Adrenal gland (tissue), 19 donors: ENCODE measurements at places on chromosomes 12 and 14. TPM values are rescaled to one million over a fixed set of nuclear protein-coding genes. Genes with fewer than 3 reads are reported as not detected.

The VIPAS39 gene
- 27.3 TPM for polyA plus RNA-seq

The LDHB gene
- 624 TPM for polyA plus RNA-seq

The GDF11 gene
- polyA plus RNA-seq: 4.1 TPM

The C12orf54 gene
- 2.2 TPM for polyA plus RNA-seq

The GDF3 gene
- polyA plus RNA-seq: 2.9 TPM

The STAB2 gene
- polyA plus RNA-seq: 0.27 TPM

The ADAM21 gene
- polyA plus RNA-seq: 0.40 TPM

The GPR162 gene
- 42.6 TPM for polyA plus RNA-seq

The LRRIQ1 gene
- 0.40 TPM for polyA plus RNA-seq

The ATL1 gene
- 10.1 TPM for polyA plus RNA-seq

The KERA gene
- not detected for polyA plus RNA-seq

The LRTM2 gene
- not detected for polyA plus RNA-seq

The CACNA1C gene
- 2.0 TPM for polyA plus RNA-seq

The KRT75 gene
- not detected for polyA plus RNA-seq

The HOXC11 gene
- not detected for polyA plus RNA-seq

The FAM90A1 gene
- polyA plus RNA-seq: 0.30 TPM

The VRTN gene
- polyA plus RNA-seq: not detected

The SOX5 gene
- 1.1 TPM for polyA plus RNA-seq

The DAO gene
- not detected for polyA plus RNA-seq

The SLCO1C1 gene
- 0.11 TPM for polyA plus RNA-seq

The RNASE2 gene
- 12.9 TPM for polyA plus RNA-seq

The GPRC5A gene
- polyA plus RNA-seq: 4.0 TPM

The USP5 gene
- polyA plus RNA-seq: 30.6 TPM

The DERA gene
- 15.9 TPM for polyA plus RNA-seq

The RHNO1 gene
- polyA plus RNA-seq: 29.0 TPM

The KRT74 gene
- not detected for polyA plus RNA-seq

The CCDC63 gene
- polyA plus RNA-seq: not detected

The PPP1R1A gene
- 1.6 TPM for polyA plus RNA-seq

The MDM1 gene
- 12.3 TPM for polyA plus RNA-seq

The NEMF gene
- 88.3 TPM for polyA plus RNA-seq

The KRT72 gene
- polyA plus RNA-seq: 2.7 TPM

The ARG2 gene
- 4.5 TPM for polyA plus RNA-seq

The PTGR2 gene
- 8.8 TPM for polyA plus RNA-seq

The SLC38A4 gene
- 0.40 TPM for polyA plus RNA-seq

The HCAR2 gene
- 0.98 TPM for polyA plus RNA-seq

The FOXN4 gene
- not detected for polyA plus RNA-seq

The LRRC43 gene
- 1.1 TPM for polyA plus RNA-seq

The TSHR gene
- 0.68 TPM for polyA plus RNA-seq

The ZNF268 gene
- polyA plus RNA-seq: 3.9 TPM

The SLC6A13 gene
- 0.46 TPM for polyA plus RNA-seq

The ZBTB42 gene
- polyA plus RNA-seq: 1.2 TPM

The FBLN5 gene
- polyA plus RNA-seq: 108 TPM

The SPTB gene
- polyA plus RNA-seq: 1.1 TPM

The CMAS gene
- 49.0 TPM for polyA plus RNA-seq

The MED13L gene
- 24.9 TPM for polyA plus RNA-seq
